ENCODE measurements at places on chromosomes 2 and 18.

- DNase-seq: no peak
These were observed 9.9 kb upstream of the ABHD3 start for GRCh38 chr18:21714474-21714873.

GRCh38 chr2:196702641-196703040, 63.1 kb downstream of the CCDC150 start:
- DNase-seq: no peak

DNA sequence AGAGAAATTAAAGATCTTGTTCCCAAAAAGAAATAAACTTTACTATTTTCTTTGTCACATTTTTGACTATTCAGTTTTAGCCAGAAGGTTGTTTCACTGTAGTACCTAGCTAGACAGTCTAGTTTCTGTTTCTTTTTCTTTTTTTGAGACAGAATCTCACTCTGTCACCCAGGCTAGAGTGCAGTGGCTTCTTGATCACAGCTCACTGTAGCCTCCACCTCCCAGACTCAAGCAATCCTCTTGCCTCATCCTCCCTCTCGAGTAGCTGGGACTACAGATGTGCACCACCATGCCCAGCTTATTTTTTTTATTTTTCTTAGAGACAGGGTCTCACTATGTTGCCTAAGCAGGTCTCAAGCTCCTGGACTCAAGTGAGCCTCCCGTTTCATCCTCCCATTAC, 2.2 kb downstream of the RBM45 start:
- DNase-seq: no peak

DNA sequence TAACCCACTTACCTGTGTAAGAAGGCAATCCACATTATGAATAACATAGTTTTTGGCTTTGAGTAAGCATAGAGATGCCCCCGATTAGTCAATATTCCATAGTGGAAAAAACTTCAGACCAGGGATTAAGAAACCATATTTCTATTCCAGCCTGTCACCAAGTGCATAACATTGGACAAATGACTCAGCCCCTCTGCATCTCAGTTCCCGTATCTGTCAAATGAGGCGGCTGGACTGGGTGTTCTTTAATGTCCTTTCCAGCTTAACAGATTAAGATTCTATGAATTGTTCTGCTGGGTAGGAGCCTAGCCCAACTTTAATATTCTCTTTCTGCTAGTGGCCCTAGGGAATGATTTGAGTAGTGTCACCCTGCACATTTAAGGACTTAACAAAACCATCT, 11.8 kb upstream of the FTCDNL1 start:
- no peak for DNase-seq

DNA sequence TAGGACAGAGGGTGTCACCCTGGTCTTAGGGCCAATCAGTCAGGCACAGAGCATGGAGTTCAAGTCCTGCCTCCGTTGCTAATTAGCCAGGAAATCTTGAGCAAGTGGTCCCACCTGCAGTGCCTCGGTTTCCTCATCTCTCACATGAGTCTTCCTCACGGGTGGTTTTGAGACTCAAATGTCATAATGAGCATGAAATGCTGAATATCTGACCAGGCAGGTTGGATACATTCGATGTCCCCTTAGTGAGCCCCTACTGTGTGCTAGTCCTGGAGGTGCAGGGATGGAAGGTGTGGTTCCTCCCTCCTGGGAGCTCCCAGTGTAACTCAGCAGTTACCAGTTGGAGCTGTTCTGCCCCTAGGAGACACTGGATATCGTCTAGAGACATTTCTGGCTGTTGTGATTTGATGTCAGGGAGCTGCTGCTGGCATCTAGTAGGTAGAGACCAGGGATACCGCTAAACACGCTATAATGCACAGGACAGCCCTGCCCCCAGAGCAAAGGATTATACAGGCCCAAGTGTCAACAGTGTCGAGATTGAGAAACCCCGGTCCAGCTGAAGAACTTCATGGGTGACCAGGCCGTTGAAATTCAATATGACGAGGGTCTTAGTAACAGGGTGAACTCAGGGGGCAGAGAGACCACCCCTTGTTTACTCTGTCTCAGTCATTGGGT, 118.5 kb upstream of the TWIST2 start:
- no peak for DNase-seq

GRCh38 chr2:74534411-74534810, 4.7 kb downstream of the HTRA2 start:
- no peak for DNase-seq

DNA sequence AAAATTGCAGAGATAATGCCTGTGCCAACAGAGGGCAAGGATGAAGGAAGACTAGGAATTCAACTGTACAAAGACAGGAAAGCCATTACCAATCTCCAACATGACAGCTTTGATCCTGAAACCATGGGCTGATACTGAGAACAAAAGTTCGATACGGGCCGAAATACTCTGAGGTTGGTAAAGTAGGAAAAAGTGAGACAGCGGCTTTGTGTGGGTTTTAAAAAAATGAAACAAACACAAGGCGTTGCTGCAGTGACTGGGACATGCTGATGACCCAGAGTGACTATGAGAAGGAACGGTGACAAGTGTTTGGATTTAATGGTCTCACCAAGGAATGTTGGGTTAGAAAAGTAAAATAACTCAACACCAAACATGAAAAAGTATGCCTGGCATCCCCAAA, 24.2 kb upstream of the SDC1 start:
- DNase-seq: no peak

DNA sequence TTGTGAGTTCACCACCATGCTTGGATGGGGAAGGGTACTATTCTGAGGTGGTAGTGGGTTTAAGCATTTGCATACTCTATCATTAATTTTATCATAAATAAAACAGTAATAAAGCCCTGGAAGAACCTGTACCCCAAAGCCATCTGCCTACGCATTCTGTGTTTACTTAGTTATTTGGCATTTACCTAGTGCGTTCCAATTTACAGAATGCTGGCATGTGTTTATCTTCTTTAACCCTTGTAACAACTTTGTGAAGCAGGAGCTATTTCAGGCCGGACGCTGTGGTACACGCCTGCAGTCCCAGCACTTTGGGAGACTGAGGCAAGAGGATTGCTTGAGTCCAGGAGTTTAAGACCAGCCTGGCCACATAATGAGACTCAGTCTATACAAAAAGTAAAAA, 17.8 kb upstream of the ODC1 start:
- no peak for DNase-seq

DNA sequence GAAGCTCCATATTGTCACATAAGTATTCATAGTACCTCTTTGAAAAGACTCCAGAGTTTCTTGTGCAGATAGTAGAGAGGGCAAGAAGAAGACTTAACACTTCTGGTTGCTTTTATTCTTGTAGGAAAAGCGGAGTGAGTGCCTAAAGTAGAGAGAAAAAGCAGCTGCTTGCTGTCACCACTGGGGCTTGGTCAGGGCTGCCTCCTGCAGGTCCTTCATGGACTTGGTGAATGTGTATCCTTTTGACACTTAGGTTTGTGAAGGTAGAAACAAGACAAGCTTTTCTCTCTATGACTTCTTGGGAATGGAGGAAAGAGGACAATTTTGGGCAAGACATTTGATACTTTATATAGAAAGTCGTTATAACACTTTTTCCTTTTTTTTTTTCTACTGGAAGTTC, 312.8 kb upstream of the FANCL start:
- DNase-seq: no peak

All from iPS DF 6.9 (cell line).